ENCODE measurements at places on chromosomes 12 and 14.

GRCh38 chr12:5022465-5023061 is 21.1 kb upstream of the KCNA5 start:
- no peaks in the 10 kb centered on the region for H3K36me3 ChIP-seq
- DNase-seq = no peak
- H3K27ac ChIP-seq = no peak overlapping the region
- H3K27me3 ChIP-seq = peaks cover 5% of the 10 kb centered on the region

- no peak overlapping the region for H3K4me3 ChIP-seq
- DNase-seq = no peak
- H3K27ac ChIP-seq = no peak overlapping the region
- peaks cover 16% of the 10 kb centered on the region for H3K36me3 ChIP-seq
Observed at GRCh38 chr12:108819920-108820706, 37.3 kb downstream of the SSH1 start.

GRCh38 chr14:31194661-31195060 is 12.9 kb downstream of the HECTD1 start:
- H3K27me3 ChIP-seq = no peaks in the 10 kb centered on the region
- peaks cover 10% of the 10 kb centered on the region for H3K36me3 ChIP-seq

DNA sequence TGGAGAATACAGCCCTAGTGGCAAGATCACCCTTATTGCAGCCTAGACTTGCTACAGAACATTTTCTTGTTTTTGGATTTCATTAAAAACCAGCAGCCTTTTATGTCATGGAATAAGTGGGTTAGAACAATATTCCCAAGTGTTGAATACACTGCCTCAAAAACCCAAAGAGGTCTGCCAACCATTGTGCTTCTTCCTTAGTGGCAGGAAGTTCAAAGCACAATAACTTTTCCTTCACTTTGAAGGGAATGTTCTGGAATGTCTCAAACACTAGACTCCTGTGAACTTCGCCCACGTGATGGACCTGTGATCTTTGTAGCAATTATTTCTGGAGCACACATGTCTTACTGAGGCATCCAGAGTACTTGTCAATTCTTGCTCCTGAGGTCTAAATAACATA is 8.5 kb downstream of the SLC17A8 start:
- no peak overlapping the region for H3K27ac ChIP-seq
- H3K27me3 ChIP-seq = no peaks in the 10 kb centered on the region
- no peaks in the 10 kb centered on the region for H3K4me1 ChIP-seq
- DNase-seq = no peak

- H3K27ac ChIP-seq = no peak overlapping the region
- no peak overlapping the region for H3K4me3 ChIP-seq
- no peaks in the 10 kb centered on the region for H3K4me1 ChIP-seq
Observed at GRCh38 chr12:105462831-105463230, 132.3 kb downstream of the C12orf75 start.

DNA sequence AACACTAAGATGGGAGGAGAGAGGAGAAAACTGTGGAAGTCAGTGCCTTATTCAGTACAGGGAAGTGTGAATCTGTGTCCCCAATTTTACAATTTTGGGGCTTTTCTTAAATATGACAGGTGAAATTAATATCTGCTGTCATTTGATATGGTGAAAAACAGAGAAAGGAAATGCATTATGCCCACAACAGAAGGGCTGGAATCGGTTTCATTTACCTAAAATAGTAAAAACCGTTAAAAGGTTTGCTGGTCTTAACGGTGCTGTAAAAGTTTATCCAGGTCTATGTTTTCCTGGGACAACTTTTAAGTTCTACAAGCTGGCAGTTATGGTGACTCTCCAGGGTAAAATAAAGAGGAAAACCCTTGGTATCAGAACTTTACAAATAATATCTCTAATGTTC is 310.8 kb downstream of the FUT8 start:
- H3K27me3 ChIP-seq = no peaks in the 10 kb centered on the region
- H3K36me3 ChIP-seq = peaks cover 8% of the 10 kb centered on the region
- H3K27ac ChIP-seq = no peak overlapping the region
- H3K4me3 ChIP-seq = no peak overlapping the region

- H3K27me3 ChIP-seq = peaks cover 24% of the 10 kb centered on the region
- DNase-seq = no peak
- peaks cover 25% of the 10 kb centered on the region for H3K4me1 ChIP-seq
- H3K27ac ChIP-seq = no peak overlapping the region
Observed at GRCh38 chr14:69573831-69574262, 824 bp downstream of the CCDC177 start.

GRCh38 chr12:78115889-78116288 is 285.2 kb downstream of the NAV3 start:
- H3K36me3 ChIP-seq = no peaks in the 10 kb centered on the region
- no peaks in the 10 kb centered on the region for H3K4me1 ChIP-seq
- DNase-seq = no peak
- H3K27ac ChIP-seq = no peak overlapping the region

GRCh38 chr14:24081739-24082211 is 10.4 kb downstream of the CPNE6 start:
- no peaks in the 10 kb centered on the region for H3K36me3 ChIP-seq
- H3K4me1 ChIP-seq = peaks cover 12% of the 10 kb centered on the region
- H3K27me3 ChIP-seq = no peaks in the 10 kb centered on the region
- H3K27ac ChIP-seq = peak overlapping the region; percentile 43
- DNase-seq = no peak

- no peak overlapping the region for H3K27ac ChIP-seq
- no peaks in the 10 kb centered on the region for H3K27me3 ChIP-seq
- no peaks in the 10 kb centered on the region for H3K36me3 ChIP-seq
- no peak overlapping the region for H3K4me3 ChIP-seq
- no peaks in the 10 kb centered on the region for H3K4me1 ChIP-seq
Observed at GRCh38 chr12:95804291-95804690, 13.7 kb upstream of the NTN4 start.

DNA sequence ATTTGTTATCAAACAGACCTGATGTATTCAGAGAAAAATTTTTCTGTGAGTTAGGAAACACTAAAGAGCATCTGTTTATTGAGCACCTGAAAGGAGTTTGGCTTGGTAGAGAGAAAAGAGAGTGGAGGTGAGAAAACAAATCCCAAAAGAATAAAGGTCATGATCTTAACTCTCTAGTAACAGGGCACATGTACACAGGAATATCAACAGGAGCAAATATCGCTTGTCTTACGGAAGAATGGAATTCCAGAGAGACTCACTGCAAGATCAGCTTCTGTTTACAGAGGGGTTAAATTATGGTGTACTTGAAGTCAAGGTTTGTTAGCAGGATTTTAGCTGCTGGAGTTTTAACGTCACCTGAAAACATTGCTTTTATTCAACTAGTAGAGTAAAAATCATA is 78.8 kb downstream of the SPPL3 start:
- H3K4me1 ChIP-seq = peaks cover 3% of the 10 kb centered on the region
- H3K27me3 ChIP-seq = no peaks in the 10 kb centered on the region
- H3K36me3 ChIP-seq = no peaks in the 10 kb centered on the region
- H3K4me3 ChIP-seq = no peak overlapping the region

DNA sequence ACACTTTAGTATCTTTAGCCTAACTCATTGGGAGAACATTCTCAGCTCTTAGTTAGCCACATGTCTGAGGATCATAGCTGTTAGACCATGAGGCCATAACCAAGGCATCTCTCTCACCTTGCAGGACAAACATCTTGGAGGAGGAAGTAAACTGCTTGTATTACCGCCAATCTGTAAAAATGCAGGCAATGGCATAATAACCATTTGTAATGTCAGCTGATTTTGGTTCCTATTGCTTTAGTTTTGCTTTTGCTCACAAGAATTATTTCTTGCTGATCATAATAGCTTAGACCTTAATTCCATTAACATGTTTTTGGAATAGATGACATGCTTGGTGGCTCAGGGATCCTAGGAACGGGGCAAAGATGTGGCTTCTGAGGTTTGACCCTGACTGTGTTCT is 16.4 kb upstream of the GSG1 start:
- no peaks in the 10 kb centered on the region for H3K27me3 ChIP-seq
- no peak overlapping the region for H3K27ac ChIP-seq

DNA sequence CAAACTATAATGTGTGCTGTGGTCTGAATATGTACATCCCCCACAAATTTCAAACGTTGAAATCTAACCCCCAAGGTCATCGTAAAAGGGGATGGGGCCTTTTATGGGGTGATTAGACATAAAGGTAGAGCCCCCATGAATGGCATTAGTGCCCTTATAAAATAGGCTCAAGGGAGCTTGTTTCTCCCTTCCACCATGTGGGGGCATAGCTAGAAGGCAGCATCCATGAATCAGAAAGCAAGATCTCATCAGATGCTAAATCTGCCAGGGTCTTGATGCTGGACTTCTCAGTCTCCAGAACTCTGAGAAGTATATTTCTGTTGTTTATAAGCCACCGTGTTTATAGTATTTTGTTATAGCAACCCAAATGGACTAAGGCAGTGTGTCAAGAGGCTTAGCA is 33.4 kb upstream of the IGF1 start:
- no peak overlapping the region for H3K4me3 ChIP-seq
- no peaks in the 10 kb centered on the region for H3K4me1 ChIP-seq
- H3K27me3 ChIP-seq = no peaks in the 10 kb centered on the region
- no peak for DNase-seq

- no peak overlapping the region for H3K27ac ChIP-seq
- no peak for DNase-seq
- H3K27me3 ChIP-seq = peaks cover 2% of the 10 kb centered on the region
- H3K4me1 ChIP-seq = no peaks in the 10 kb centered on the region
Observed at GRCh38 chr12:55092579-55092978, 33.6 kb upstream of the OR9K2 start.

- no peak overlapping the region for H3K27ac ChIP-seq
- no peaks in the 10 kb centered on the region for H3K4me1 ChIP-seq
- DNase-seq = no peak
- no peaks in the 10 kb centered on the region for H3K36me3 ChIP-seq
Observed at GRCh38 chr12:115362339-115362976, 678.5 kb upstream of the TBX3 start.

- no peaks in the 10 kb centered on the region for H3K36me3 ChIP-seq
- DNase-seq = peak; percentile 76
- H3K4me3 ChIP-seq = peak overlapping the region; percentile 34
Observed at GRCh38 chr14:50082784-50083466, 33.4 kb downstream of the VCPKMT start.

- no peak overlapping the region for H3K4me3 ChIP-seq
- no peak overlapping the region for H3K27ac ChIP-seq
- H3K4me1 ChIP-seq = no peaks in the 10 kb centered on the region
- no peaks in the 10 kb centered on the region for H3K27me3 ChIP-seq
- no peaks in the 10 kb centered on the region for H3K36me3 ChIP-seq
Observed at GRCh38 chr12:91637789-91638624, 455.4 kb upstream of the DCN start.

GRCh38 chr12:124556896-124557501 is 10.4 kb downstream of the NCOR2 start:
- DNase-seq = no peak
- H3K36me3 ChIP-seq = no peaks in the 10 kb centered on the region
- no peak overlapping the region for H3K4me3 ChIP-seq
- H3K27me3 ChIP-seq = no peaks in the 10 kb centered on the region
- H3K27ac ChIP-seq = no peak overlapping the region
- H3K4me1 ChIP-seq = peaks cover 18% of the 10 kb centered on the region

- H3K27ac ChIP-seq = no peak overlapping the region
- H3K36me3 ChIP-seq = no peaks in the 10 kb centered on the region
- H3K27me3 ChIP-seq = no peaks in the 10 kb centered on the region
- no peak for DNase-seq
- no peak overlapping the region for H3K4me3 ChIP-seq
- H3K4me1 ChIP-seq = no peaks in the 10 kb centered on the region
Observed at GRCh38 chr12:23209793-23210192, 584.8 kb downstream of the ETNK1 start.

DNA sequence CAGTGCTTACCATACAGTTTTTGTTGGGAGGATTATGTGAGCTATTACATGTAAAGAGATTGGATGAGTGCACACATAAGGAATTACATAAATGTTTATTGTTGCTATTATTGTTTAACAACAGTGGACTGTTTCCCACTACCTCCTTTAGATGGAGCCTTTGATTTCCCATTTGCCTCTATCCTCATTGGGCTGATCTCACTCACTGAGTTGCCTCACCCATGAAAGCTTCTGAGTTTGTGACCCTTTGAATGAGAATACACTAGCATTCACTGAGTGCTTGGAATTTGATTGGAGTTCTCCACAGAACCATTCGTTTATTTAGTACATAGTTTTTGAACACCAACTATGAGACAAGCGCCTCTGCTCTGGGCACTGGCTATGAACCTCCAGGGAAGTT is 121.0 kb downstream of the HELB start:
- no peak overlapping the region for H3K27ac ChIP-seq
- H3K27me3 ChIP-seq = no peaks in the 10 kb centered on the region
- no peaks in the 10 kb centered on the region for H3K36me3 ChIP-seq
- no peaks in the 10 kb centered on the region for H3K4me1 ChIP-seq
- no peak for DNase-seq

DNA sequence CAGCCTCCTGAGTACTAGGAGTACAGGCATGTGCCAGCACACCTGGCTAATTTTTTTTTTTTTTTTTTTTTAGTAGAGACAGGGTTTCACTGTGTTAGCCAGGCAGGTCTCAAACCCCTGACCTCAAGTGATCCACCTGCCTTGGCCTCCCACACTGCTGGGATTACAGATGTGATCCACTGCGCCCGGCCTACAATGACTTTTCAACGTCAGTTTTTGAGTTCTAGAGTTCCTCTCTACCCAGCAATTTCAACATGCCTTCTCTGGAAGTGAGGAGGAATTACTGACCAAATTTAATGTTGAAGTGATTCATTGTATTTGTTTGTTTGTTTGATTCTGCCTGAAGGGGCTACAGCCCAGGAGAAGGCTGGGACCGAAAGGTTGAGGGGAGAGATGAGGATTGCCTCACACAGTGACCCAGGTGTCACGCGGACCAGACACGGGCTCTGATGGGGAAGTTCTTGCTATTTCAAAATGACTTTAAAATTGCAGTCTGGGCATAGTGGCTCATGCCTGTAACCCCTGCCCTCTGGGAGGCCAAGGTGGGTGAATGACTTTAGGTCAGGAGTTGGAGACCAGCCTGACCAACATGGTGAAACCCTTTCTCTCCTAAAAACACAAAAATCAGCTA is 8.6 kb upstream of the DENR start:
- no peaks in the 10 kb centered on the region for H3K27me3 ChIP-seq
- no peak overlapping the region for H3K27ac ChIP-seq
- H3K4me3 ChIP-seq = no peak overlapping the region
- no peaks in the 10 kb centered on the region for H3K36me3 ChIP-seq
- no peak for DNase-seq

DNA sequence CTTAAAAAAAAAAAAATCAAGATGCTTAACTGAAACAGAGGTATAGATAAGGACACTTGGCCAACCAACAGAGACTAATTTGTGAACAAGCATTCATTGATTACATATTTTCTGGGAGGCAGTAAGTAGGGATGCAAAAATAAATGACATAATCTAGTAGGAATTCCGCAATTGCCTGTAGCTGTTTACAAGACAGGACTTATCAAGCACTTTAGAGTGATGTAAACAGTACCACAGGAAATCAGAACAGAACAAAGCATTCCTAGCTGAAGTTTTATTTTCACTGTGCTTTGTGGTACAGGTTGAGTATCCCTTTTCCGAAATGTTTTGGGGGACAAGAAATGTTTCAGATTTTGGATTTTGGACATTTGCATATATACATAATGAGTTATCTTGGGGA is 68.2 kb upstream of the FGD4 start:
- no peaks in the 10 kb centered on the region for H3K27me3 ChIP-seq
- DNase-seq = no peak
- H3K4me1 ChIP-seq = no peaks in the 10 kb centered on the region
- H3K4me3 ChIP-seq = no peak overlapping the region
- no peaks in the 10 kb centered on the region for H3K36me3 ChIP-seq
- no peak overlapping the region for H3K27ac ChIP-seq

- H3K27ac ChIP-seq = no peak overlapping the region
- peaks cover 63% of the 10 kb centered on the region for H3K36me3 ChIP-seq
Observed at GRCh38 chr14:23562822-23563472, 4.6 kb downstream of the AP1G2 start.

GRCh38 chr12:5099591-5099990 is 55.9 kb downstream of the KCNA5 start:
- DNase-seq = no peak
- H3K27ac ChIP-seq = no peak overlapping the region
- H3K4me1 ChIP-seq = no peaks in the 10 kb centered on the region
- H3K4me3 ChIP-seq = no peak overlapping the region

Measured in effector memory CD4-positive, alpha-beta T cell (primary cell).